ENCODE measurements at places on chromosomes 12 and 14.
A peak's percentile ranks its signal among the peaks of the same experiment; 100 is the strongest.

DNA sequence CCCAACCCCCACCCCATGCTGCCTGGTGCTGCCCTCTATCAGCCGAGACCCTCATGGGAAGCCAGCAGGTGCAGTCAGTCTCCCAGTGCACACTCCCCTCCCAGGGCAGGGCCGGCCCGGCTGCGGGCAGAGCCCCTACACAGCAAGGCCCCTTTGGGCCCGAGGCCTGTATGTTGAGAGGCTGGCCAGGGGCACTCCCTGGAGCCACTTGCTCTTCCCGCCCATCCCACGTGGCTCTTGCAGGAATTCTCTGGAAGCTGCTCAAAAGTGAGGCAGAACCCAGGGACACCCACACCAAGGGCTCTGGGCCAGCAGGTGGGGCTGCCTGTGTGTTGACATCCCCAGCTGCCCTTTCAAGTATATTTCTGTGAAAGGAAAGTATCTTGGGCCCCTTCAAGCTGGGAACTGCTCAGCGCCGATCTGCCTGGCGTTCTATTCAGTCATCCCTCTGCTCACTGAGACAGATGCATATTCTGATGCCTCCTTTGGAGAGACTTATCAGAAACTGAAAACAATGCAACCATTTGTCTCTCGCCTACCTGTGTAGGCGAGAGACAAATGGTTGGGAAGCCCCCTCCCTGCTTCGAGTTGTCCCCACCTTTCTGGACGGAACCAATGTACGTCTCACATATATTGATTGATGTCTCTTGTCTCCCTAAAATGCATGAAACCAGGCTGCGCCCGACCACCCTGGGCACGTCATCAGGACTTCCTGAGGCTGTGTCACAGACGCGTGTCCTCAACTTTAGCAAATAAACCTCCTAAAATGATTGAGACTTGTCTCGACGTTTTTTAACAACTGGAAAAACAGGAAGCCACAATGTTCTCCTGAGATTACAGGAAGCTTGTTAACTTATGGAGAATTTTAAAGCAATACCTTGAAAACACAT, 6.0 kb downstream of the GPR132 start:
- DNase-seq, result peak; percentile 81

GRCh38 chr12:30908722-30909348, 17.7 kb upstream of the TSPAN11 start:
- DNase-seq, result no peak

DNA sequence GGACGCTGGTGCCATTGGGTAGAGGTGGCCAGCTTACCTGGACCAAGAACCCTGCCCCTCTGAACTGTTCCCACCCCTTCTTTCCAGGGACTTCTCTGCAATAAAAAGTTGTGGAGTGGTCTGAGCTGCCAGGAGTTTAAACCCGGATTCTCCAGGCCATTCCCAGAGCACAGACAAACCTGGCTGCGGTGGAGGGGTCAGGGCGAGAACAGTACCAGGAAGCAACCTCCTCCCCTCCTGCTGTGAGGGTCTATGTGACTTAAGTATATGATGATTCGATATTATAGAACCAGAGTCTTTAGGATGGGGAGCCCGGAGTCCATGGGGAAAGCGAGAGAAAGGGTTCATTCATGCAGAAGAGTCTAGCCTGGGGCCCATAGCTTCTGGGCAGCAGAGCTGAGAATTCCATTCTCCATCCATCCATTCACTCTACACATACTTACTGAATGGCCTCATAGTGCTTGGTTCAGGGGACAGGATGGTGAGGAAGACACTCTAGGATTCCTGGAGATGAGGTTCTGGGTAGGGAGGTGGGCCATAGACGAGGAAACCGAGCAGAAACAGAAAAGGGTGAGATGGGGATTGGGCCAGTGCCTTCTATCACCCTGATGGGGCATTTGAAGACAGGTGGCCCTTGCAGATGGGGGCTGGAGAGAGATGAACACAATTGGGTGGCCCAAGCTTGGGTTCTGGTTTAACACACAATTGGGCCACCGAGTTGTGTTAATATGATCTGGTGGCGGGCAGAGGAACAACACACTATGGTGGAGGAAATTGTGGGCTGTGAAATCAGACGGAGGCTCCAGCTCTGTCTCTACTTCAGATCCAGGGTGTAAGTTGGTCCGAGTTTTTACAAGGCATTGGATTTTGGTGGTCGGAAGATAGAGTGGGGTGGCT, 5.2 kb downstream of the KRT86 start:
- no peak for DNase-seq

DNA sequence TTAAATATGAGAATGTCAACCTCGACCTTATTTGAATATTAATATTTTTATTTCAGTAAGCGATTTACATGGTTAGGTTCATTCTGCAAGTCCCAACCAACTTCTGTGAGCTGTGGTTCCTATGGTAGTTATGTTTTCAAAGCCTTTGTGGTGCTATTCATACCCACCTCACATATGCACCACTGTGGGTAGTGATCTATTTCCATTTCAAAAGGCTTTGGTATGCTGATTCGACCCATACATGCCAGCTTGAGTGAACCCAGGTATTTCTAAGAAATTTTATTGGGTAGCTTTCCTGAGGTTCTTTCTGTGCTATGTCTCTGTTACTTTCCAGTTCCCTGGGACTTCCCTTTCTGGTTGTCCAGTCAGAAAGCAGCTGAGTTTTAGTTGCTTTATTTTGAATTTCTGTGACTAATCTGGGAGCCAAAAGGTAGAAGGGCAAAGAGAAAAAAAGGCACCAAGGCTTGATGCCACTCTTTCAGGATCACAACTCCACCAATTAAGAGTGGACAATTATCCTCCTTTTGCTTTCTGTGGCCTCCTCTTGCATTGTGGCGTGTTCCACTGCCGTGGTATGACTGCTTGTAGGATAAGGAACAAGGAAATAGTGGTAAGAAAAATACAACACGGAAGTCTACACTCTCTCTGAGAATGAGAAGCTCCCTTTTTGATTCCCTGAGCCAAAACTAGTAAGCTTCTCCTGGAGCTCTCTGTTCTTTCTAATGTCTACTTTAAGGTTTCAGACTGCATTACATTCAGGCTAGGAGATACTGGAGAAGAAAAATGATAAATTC, 729.1 kb downstream of the NOVA1 start:
- DNase-seq, result no peak

- DNase-seq, result no peak
These were observed 69.9 kb downstream of the SERPINA3 start for GRCh38 chr14:94682061-94682516.

GRCh38 chr12:48957141-48958048, at the start of gene ARF3:
TSS of gene ARF3 (minus strand) at chr12:48957487. CDS start at chr12:48941095, 16,392 bp downstream.
- DNase-seq, result peak; percentile 95

DNA sequence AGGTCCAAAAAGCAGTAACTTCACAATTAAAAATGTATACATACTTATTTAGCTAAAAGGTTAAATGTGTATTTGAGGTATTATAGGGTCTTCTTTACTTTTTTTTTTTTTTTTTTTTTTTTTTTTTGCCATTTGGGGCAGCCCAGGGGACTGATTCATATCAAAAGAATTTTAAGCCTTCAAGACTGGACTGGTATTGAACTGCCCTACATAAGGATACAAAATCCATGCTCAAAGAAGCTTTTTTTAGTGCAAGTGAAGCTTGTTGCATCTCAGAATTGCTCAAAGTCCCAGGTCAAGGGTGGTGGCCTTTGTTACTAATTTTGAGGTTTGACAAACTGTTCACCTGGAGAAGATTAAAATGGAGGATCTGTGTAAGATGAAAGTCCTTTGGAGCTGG, 124.0 kb downstream of the APAF1 start:
- DNase-seq, result no peak

GRCh38 chr12:15520083-15520482, 197.8 kb downstream of the PTPRO start:
- no peak for DNase-seq

DNA sequence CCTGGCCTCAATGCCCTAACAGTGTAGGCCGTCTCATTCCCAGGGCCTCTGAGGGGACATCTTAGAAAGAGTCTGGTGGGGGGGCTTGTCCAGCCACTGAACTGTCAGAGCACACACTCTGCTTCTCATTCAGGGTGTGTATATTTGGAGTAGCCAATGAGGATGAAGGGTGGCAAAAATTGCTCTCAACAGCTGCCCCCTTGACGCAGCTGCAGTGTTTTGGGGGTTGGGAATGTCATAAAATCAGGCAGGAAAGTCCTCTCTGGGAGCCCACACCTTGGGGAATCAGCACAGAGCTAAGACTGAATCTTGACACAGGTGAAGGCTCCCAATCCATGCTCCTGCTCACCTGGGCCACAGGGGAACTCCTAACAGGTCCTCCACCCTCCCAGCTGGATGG, 1.5 kb downstream of the RASAL1 start:
- DNase-seq, result no peak

DNA sequence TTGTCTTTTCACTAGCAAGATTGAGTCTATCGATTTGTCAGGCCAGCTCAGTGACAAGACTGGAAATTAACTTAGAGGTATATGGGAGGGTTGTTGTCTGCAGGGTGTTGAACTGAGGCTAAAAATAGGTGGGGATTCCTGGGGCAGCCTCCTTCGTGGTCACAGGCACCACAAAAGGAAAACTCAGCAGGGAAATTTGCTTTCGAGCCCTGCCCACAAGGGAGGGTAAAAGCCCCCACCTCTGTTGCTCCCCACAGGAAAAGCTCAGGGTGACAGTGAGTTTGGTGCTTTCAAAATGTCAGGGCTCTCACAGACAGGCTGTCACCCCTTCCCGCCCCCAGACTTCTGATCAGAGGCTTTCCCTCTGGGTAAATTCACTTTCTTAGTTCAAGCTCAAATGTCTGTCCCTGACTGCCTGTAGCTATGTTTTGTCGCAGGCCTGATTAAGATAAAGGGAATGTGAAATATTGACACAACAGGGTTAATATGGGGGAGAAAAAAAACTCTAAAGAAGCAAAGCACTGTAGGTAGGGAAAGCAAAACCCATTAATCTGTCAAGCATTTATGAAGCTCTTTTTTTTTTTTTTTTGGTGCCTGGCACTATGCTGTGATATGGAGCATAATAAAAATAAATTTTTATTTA, 11.7 kb upstream of the NFKBIA start:
- peak; percentile 89 for DNase-seq

GRCh38 chr14:74495356-74495755, 1.8 kb downstream of the ISCA2 start:
- no peak for DNase-seq

- no peak for DNase-seq
These were observed 22.4 kb upstream of the GPR33 start for GRCh38 chr14:31510222-31510621.
